A549 treated with ZK216348 at 1 μM for 4 hours (cell line): ENCODE measurements at places on chromosomes 1 and 21. TPM values are rescaled to one million over a fixed set of nuclear protein-coding genes. Genes with fewer than 3 reads are reported as not detected.

The IL22RA1 gene
- 4.6 to 7.3 TPM (median 5.2 TPM) in 5 replicates for total RNA-seq

The CD244 gene
- not detected in 5 replicates for total RNA-seq

The ZNF678 gene
- total RNA-seq: 0.58 to 2.5 TPM (median 1.8 TPM) in 5 replicates

The TFF1 gene
- total RNA-seq: 20.3 to 28.6 TPM (median 25.3 TPM) in 5 replicates

The TRIM45 gene
- total RNA-seq: 0.66 to 1.8 TPM (median 1.6 TPM) in 5 replicates

The CRP gene
- not detected in 5 replicates for total RNA-seq

The LGR6 gene
- 0.40 to 1.8 TPM (median 0.62 TPM) in 5 replicates for total RNA-seq

The ZNF644 gene
- total RNA-seq: 11.5 to 19.4 TPM (median 15.3 TPM) in 5 replicates

The COL16A1 gene
- 3.2 to 6.7 TPM (median 5.3 TPM) in 5 replicates for total RNA-seq

The DYNLT4 gene
- total RNA-seq: 0.69 to 0.99 TPM (median 0.81 TPM) in 3 of 5 replicates, not detected in the others

The CXADR gene
- total RNA-seq: 5.8 to 12.1 TPM (median 9.3 TPM) in 5 replicates

The CLDN17 gene
- total RNA-seq: not detected in 5 replicates

The RPE65 gene
- total RNA-seq: not detected in 5 replicates

The TAS1R3 gene
- 0.08 to 0.20 TPM (median 0.12 TPM) in 5 replicates for total RNA-seq

The PTPN22 gene
- total RNA-seq: not detected in 5 replicates

The LCE6A gene
- total RNA-seq: not detected in 5 replicates

The EVA1C gene
- 44.3 to 60.3 TPM (median 49.2 TPM) in 5 replicates for total RNA-seq

The ZNF593OS gene
- not detected in 5 replicates for total RNA-seq

The GSTM3 gene
- 23.5 to 35.1 TPM (median 25.8 TPM) in 5 replicates for total RNA-seq

The TMEM50A gene
- 62.0 to 96.8 TPM (median 71.2 TPM) in 5 replicates for total RNA-seq

The PTPN7 gene
- 0.05 to 0.26 TPM in 2 of 5 replicates, not detected in the others for total RNA-seq
